ENCODE measurements at places on chromosomes 12 and 14.

DNA sequence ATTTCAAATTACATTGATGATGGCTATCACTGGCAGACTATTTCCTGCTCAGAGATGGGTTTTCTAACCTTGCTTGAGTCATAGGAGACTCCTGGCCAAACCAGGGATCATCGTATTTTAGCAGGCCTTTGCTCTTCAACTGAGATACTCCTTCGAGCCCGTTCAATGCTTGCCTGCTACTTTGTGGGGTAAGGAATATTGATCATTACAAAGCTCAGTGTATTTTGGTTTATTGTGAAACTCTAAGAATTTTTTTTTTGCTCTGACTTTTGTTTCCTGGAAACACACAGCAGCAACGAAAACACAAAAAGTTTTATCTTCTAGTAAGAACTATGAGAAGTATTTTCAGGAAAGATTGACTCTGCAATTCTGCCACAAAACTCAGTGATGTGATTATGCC, 4.1 kb downstream of the GPRC5D start:
- DNase-seq = no peak

GRCh38 chr12:130051900-130052299, 110.4 kb upstream of the FZD10 start:
- no peak for DNase-seq

DNA sequence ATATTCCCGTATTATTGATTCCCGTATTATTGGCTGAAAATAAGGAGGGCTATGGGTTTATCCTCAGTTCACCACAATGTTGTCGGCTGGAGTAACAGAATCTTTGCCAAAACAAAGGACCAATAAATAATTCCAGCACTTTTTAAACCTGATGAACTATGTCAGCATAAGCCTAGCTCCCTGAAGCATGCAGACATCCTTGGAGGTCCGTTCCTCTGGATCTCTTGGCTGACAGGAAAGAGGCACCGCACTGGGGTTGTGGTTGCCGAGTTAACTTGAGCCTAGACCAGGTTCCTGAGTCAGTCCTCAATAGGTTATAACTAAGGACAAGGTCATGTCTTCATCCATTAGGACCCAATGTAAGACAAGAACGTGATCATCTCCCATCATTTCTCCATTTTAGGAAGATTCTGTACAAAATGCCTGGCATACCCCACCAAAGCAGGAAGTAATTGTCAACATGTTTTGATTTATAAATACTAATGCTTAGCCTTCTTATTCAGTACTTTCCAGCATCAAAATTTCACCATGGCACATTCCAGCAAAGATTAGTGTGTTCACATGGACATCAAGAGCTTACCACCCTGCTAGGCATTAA, 36.6 kb downstream of the NID2 start:
- DNase-seq = no peak

DNA sequence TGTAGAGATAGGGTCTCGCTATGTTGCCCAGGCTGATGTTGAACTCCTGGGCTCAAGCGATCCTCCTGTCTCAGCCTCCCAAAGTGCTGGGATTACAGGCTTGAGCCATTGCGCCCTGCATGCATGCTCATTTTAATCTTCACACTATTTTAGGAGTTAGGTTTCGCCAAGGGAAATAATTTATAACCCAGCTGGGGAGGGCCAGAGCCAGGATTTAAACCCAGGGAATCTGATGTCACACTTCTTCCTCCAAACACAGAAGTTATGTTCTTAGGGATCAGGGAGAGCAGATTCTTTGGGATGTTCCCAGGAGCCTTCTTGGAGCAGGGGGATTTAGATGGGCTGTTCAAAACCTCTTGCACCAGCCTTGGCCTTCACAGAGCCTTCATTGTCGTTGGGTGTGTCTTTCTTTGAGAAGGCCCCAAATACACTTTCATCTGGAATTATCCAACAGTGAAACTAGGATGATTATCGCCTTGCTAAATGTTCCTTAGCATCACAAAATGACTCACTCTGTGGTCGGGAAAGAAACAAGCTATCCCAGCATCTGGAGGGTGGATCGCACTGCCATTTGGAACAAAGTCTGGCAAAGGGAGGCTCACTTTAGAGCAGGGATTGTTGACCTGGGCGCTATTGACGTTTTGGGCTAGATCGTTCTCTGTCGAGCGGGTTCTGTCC, 8.2 kb upstream of the PPP1CC start:
- DNase-seq = no peak

DNA sequence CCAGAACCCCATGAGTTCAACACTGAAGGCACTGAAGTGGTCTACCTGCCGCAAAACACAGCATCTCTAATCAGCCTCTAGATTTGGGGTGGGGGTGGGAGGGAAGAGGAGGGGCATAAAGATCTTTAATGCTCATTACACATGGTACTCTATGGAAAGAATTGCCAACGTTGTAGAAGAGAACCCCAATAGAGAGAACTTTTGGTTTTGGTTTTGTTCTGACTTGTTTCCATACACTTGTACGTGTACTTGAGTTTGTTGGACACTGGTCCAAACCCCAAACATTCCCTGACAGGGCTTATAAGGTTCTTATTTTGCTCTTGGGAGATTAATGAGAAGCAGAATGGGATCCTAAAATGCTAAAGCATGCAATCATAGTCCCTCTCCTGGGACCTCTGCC, 31.0 kb downstream of the GNPTAB start:
- no peak for DNase-seq

Measured in smooth muscle cell of the brain vasculature (primary cell).